Calu3 (cell line): ENCODE measurements at places on chromosomes 1 and 21. TPM values are rescaled to one million over a fixed set of nuclear protein-coding genes. Genes with fewer than 3 reads are reported as not detected.

Gene CELA3A
- total RNA-seq: not detected in 2 replicates

Gene ANGPTL3
- not detected in 2 replicates for total RNA-seq

Gene HCN3
- 11.8 and 19.6 TPM in 2 replicates for total RNA-seq

Gene COL9A2
- total RNA-seq: 3.0 and 3.2 TPM in 2 replicates

Gene FMN2
- total RNA-seq: 0.12 TPM in 1 of 2 replicates, not detected in the other

Gene LRRC38
- not detected in 2 replicates for total RNA-seq

Gene UMODL1
- 0.22 TPM in 1 of 2 replicates, not detected in the other for total RNA-seq

Gene PRAMEF8
- total RNA-seq: not detected in 2 replicates

Gene C1QA
- total RNA-seq: not detected in 2 replicates

Gene MAB21L3
- 0.21 and 0.22 TPM in 2 replicates for total RNA-seq

Gene PTPRU
- 37.9 and 54.5 TPM in 2 replicates for total RNA-seq

Gene CRYAA
- total RNA-seq: not detected in 2 replicates

Gene CLCA1
- total RNA-seq: not detected in 2 replicates

Gene RPE65
- not detected in 2 replicates for total RNA-seq

Gene CRP
- total RNA-seq: 0.80 and 3.6 TPM in 2 replicates

Gene TMEM69
- 29.3 and 31.7 TPM in 2 replicates for total RNA-seq

Gene FALEC
- 0.71 TPM in 1 of 2 replicates, not detected in the other for total RNA-seq

Gene HPCAL4
- total RNA-seq: not detected in 2 replicates

Gene SYT14
- 1.7 and 2.1 TPM in 2 replicates for total RNA-seq

Gene SMCP
- total RNA-seq: not detected in 2 replicates

Gene KRTAP19-6
- total RNA-seq: not detected in 2 replicates

Gene RORC
- total RNA-seq: 0.19 and 1.2 TPM in 2 replicates

Gene PDZK1IP1
- total RNA-seq: 231 and 327 TPM in 2 replicates

Gene SMIM1
- 2.7 and 4.2 TPM in 2 replicates for total RNA-seq

Gene LCE6A
- not detected in 2 replicates for total RNA-seq

Gene NTMT2
- total RNA-seq: not detected in 2 replicates

Gene DCDC2B
- not detected in 2 replicates for total RNA-seq

Gene NR0B2
- total RNA-seq: 0.32 TPM in 1 of 2 replicates, not detected in the other

Gene LCE2C
- not detected in 2 replicates for total RNA-seq

Gene RRP1B
- 24.6 and 26.0 TPM in 2 replicates for total RNA-seq

Gene HMGCS2
- not detected in 2 replicates for total RNA-seq

Gene OR2T3
- total RNA-seq: not detected in 2 replicates

Gene RGS18
- total RNA-seq: not detected in 2 replicates

Gene PLA2G4A
- 29.8 and 36.0 TPM in 2 replicates for total RNA-seq

Gene OR2T11
- total RNA-seq: not detected in 2 replicates

Gene ERVH48-1
- not detected in 2 replicates for total RNA-seq

Gene FAM89A
- 12.3 and 16.8 TPM in 2 replicates for total RNA-seq

Gene RHBDL2
- 9.4 and 10.9 TPM in 2 replicates for total RNA-seq

Gene AHCYL1
- 54.2 and 56.5 TPM in 2 replicates for total RNA-seq

Gene TNFRSF4
- not detected in 2 replicates for total RNA-seq

Gene TTLL10
- 2.4 and 3.5 TPM in 2 replicates for total RNA-seq

Gene AGT
- total RNA-seq: 27.5 and 49.6 TPM in 2 replicates

Gene XCL2
- total RNA-seq: not detected in 2 replicates

Gene LHX4
- total RNA-seq: 0.05 and 0.19 TPM in 2 replicates

Gene CHI3L2
- total RNA-seq: 0.52 TPM in 1 of 2 replicates, not detected in the other

Gene AGBL4
- total RNA-seq: not detected in 2 replicates

Gene TCP10L
- total RNA-seq: 0.51 TPM in 1 of 2 replicates, not detected in the other

Gene NCF2
- 5.5 and 8.6 TPM in 2 replicates for total RNA-seq

Gene TNN
- 0.07 TPM in 1 of 2 replicates, not detected in the other for total RNA-seq

Gene TCHHL1
- not detected in 2 replicates for total RNA-seq

Gene ANKRD45
- total RNA-seq: not detected in 2 replicates
